HuH-7.5 (cell line): ENCODE measurements at places on chromosomes 3 and 15.

- DNase-seq = no peak
Observed at GRCh38 chr15:88586401-88587162, 34.6 kb upstream of the AEN start.

DNA sequence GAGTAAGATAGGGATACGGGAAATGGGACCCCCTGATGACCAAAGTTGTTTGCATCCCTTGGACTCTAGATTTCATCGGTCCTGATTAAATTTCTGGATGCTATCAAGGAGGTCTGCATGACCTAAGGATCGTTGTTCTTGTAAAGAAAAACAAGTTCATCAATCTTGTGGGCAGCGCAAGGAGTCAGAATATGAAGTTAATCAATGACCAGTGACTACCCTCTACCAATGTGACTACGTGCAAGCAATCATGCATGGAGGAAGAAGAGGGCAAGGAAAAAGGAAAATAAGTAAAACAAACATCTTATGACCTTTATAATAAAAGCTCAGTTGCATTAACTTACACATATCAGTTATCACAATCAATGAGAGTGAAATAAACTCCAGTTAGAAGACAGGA, 139.7 kb downstream of the RTP4 start:
- no peak for DNase-seq

- DNase-seq = no peak
Observed at GRCh38 chr3:30227571-30228301, 378.7 kb upstream of the TGFBR2 start.

- DNase-seq = no peak
Observed at GRCh38 chr3:147572970-147573340, 163.8 kb downstream of the ZIC1 start.

GRCh38 chr3:154126651-154127050, 5.5 kb downstream of the ARHGEF26 start:
- DNase-seq = no peak

GRCh38 chr15:26197719-26198118, 334.6 kb upstream of the ATP10A start:
- no peak for DNase-seq

DNA sequence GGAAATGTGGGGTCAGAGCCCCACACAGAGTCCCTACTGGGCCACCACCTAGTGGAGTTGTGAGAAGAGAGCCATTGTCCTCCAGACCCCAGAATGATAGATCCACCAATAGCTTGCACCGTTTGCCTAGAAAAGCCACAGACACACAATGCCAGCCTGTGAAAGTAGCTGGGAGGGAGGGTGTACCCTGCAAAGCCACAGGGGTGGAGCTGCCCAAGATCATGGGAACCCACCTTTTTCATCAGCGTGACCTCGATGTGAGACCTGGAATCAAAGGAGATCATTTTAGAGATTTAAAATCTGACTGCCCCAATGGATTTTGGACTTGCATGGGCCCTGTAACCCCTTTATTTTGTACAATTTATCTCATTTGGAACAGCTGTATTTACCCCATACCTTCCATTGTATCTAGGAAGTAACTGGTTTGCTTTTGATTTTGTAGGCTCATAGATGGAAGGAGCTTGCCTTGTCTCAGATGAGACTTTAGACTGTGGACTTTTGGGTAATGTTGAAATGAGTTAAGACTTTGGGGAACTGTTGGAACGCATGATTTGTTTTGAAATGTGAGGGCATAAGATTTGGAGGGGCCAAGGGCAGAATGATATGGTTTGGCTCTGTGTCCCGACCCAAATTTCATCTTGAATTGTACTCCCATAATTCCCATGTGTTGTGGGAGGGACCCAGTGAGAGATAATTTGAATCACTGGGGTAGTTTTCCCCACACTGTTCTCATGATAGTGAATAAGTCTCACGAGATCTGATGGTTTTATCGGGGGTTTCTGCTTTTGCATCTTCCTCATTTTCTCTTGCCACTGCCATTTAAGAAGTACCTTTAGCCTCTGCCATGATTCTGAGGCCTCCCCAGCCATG, 49.0 kb downstream of the CD200 start:
- no peak for DNase-seq
